CD4-positive, CD25-positive, alpha-beta regulatory T cell (primary cell): ENCODE measurements at places on chromosomes 6 and 20.

GRCh38 chr6:75932067-75932466 is 140.4 kb downstream of the IMPG1 start:
- H3K36me3 ChIP-seq = no peaks in the 10 kb centered on the region
- no peak for DNase-seq
- no peaks in the 10 kb centered on the region for H3K27me3 ChIP-seq

DNA sequence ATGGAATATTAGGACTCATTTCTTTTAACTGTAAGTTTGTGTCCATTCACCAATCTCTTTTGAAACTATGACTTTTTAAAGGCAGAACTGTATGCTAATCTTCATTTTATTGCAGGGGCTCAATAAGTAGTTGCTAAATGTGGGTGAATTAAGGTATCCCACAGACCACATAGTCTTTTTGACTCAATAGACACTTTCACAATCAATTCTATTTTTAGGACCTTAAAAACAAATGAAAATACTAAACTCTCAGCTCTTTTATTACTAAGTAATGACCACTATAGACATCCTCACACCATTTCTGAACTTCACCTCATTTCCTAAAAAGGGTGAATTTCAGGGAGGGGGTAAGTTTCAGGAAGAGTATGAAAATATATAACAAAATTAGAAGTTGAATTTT is 106.8 kb upstream of the BEND6 start:
- DNase-seq = no peak
- no peak overlapping the region for H3K27ac ChIP-seq
- H3K27me3 ChIP-seq = peaks cover 14% of the 10 kb centered on the region
- no peak overlapping the region for H3K4me3 ChIP-seq

- peaks cover 5% of the 10 kb centered on the region for H3K4me1 ChIP-seq
- DNase-seq = no peak
- H3K27me3 ChIP-seq = no peaks in the 10 kb centered on the region
- H3K4me3 ChIP-seq = no peak overlapping the region
- H3K27ac ChIP-seq = no peak overlapping the region
Observed at GRCh38 chr20:49624317-49624716, 56.4 kb upstream of the PTGIS start.

DNA sequence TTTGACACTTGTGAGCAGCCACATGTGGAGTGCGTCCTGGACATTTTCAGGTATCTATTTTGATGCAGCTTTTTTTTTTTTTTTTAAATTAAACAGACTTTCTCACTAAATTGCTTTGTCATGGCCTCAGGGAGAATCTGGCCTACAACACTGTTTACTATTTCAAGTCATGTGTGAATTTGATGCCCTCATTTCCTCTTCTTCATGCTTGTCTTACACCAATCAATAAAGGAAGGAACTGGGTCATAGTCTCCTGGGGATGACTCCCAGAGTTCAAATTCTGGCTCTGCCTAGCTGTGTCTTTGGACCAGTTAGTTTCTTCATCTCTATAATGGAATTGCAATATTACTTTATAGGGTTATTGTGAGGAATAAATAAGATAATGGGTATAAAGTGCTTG is 554.1 kb downstream of the PRKN start:
- H3K36me3 ChIP-seq = no peaks in the 10 kb centered on the region
- no peak overlapping the region for H3K27ac ChIP-seq

DNA sequence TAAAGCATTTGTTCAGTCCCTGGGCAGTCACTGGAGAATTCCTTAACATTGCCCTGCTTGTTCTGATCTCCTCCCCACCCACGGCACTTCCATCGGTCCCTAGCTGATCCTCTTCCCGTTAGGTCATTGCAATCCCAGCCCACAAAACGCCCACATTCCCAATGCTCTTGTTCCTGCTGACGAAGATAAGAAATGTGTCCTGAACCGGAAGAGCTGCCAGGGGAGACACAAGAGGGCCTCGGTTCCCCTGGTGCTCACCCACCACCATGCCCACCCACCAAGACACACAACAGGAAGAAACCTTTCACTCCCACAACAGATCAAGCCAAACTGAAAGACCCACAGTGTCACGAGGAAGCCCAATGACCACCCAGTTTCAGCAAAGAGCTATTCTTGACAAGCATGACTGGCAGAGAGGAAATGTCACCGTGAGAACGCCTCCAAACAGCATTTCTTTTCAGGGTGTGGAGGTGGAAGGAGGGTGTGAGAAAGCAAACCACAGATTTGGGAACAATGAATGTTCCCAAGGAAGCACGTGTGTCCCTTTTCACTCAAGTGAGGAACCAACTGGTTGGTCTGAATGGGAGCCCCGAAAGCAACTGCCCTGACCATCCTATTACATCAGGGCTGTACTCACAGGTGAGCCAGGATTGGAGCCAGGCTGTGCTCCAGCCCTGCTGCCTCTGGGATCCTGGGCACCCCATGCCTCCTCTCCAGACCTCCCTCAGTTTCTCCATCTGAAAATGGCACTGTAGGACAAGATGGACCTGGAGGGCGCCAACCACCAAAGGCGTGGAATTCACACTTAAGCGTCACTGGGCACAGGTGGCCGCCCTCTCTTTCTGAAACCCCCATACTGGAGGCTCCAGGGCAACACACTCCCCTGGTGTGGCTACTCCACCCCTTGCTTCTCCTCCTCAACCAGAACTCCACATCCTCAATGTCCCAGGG is 97.5 kb downstream of the ZMYND8 start:
- no peak overlapping the region for H3K4me3 ChIP-seq
- no peak for DNase-seq
- H3K27ac ChIP-seq = no peak overlapping the region
- peaks cover 57% of the 10 kb centered on the region for H3K36me3 ChIP-seq

DNA sequence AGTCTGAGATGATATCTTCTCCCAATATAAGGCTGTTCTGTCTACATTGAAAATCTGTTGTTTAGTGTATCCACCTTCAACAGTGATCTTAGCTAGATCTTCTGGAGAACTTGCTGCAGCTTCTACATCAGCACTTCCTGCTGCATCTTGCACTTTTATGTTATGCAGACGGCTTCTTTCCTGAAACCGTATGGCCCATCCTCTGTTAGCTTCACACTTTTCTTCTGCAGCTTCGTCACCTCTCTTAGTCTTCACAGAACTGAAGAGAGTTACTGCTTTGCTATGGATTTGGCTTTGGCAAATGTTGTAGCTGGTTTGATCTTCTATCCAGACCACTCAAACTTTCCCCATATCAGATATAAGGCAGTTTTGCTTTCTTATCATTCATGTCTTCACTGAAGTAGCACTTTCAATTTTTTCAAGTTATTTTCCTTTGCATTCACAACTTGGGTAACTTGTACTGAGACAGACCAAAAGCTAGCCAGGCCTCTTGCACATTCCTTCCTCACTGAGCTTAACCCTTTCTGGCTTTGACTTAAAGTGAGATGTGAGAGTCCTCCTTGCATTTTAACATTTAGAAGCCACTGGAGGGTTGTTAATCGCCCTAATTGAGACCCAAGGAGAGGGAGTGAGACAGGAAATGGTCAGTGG is 110.1 kb downstream of the PREP start:
- H3K27ac ChIP-seq = no peak overlapping the region
- no peak for DNase-seq
- peaks cover 13% of the 10 kb centered on the region for H3K36me3 ChIP-seq
- H3K27me3 ChIP-seq = no peaks in the 10 kb centered on the region
- H3K4me1 ChIP-seq = no peaks in the 10 kb centered on the region
- no peak overlapping the region for H3K4me3 ChIP-seq

DNA sequence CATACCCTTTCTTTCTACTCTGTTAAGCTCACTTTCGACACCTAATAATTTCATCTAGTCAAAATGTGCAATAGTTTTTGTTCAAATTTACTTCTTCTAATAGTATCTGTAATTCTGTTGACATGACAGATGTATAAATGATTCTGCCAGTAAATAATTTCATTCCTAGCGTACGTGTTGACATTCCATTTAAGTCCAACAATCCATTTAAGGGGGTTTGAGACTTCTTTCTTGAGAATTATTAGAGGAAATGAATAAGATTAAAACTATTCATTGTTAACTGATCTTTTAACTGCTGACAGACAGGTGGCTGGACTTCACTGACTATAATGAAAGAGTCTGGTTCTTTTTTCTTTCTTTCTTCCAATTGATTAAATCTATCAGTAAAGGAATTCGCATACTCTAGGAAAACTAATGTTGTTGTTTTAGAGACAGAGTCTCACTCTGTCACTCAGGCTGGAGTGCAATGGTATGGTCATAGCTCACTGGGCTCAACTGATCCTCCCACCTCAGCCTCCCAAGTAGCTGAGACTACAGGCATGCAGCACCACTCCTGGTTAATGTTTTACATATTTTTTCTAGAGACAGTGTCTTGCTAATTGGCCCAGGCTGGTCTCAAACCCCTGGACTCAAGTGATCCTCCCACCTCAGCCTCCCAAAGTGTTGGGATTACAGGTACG is 55.9 kb downstream of the MAP3K5 start:
- no peak for DNase-seq
- H3K27me3 ChIP-seq = no peaks in the 10 kb centered on the region
- no peaks in the 10 kb centered on the region for H3K36me3 ChIP-seq
- H3K27ac ChIP-seq = no peak overlapping the region
- H3K4me1 ChIP-seq = peaks cover 12% of the 10 kb centered on the region

- H3K27ac ChIP-seq = no peak overlapping the region
- H3K27me3 ChIP-seq = no peaks in the 10 kb centered on the region
- no peak for DNase-seq
- H3K36me3 ChIP-seq = no peaks in the 10 kb centered on the region
- no peak overlapping the region for H3K4me3 ChIP-seq
- H3K4me1 ChIP-seq = no peaks in the 10 kb centered on the region
Observed at GRCh38 chr6:1834646-1835516, 225.2 kb downstream of the FOXC1 start.

DNA sequence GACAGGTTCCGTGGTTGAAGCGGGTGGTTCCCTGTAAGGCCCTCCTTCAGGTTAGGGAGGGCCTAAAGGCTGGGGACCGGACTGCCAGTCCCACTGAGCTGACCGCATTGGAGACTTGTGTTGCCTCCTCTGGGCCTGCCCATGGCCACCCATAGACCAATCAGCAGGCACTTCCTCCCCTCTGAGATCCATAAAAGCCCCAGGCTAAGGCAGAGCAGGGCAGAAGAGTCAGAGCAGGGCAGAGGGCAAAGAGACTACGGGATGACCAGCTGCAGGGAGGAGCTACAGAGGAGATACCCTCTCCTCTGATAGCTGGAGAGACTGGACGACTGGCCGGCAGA is 537.4 kb downstream of the TENT5A start:
- DNase-seq = no peak
- H3K4me3 ChIP-seq = no peak overlapping the region
- no peaks in the 10 kb centered on the region for H3K4me1 ChIP-seq

GRCh38 chr20:2619961-2620595 is 32.4 kb upstream of the NOP56 start:
- H3K4me3 ChIP-seq = no peak overlapping the region
- no peak overlapping the region for H3K27ac ChIP-seq
- no peaks in the 10 kb centered on the region for H3K4me1 ChIP-seq
- H3K36me3 ChIP-seq = no peaks in the 10 kb centered on the region

DNA sequence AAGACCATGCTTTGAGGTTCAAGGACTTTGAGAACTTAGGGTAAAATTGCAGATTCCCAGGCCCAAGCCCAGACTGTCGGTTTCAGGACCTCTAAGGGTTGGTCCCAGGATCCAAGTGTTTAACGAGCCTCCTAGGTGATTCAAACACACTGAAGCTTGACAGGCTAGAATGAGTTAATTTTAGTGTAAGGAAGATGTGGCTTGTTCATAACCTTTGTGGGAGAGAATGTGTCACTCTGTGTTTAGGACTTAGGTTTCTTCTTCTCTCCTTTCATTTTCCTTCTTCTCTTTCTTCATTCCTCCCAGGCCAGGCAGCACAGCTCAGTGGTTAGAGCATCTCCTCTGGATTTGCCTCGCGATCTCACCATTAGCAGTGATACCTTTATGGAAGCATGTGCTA is 104.8 kb upstream of the KCNG1 start:
- H3K4me3 ChIP-seq = no peak overlapping the region
- no peak for DNase-seq
- H3K27ac ChIP-seq = no peak overlapping the region
- H3K36me3 ChIP-seq = no peaks in the 10 kb centered on the region
- no peaks in the 10 kb centered on the region for H3K4me1 ChIP-seq
- H3K27me3 ChIP-seq = no peaks in the 10 kb centered on the region

DNA sequence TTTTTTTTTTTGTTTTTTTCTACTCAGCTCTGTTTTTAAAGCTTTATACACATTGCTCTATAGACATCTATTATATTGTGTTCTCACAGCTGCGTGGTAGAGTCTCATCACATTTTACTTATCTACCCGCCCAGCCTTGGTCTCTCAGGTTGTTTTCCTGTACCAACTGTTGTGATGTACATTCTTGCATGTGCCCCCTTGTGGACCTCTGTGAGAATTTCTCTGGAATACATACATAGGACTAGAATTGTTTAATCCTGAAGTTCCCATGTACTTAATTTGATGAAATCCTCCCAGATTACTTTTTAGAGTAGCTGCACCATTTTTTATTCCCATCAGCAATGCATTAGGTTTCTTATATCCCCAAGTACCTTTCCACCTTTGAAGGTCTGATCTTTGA is 40.4 kb upstream of the TINAG start:
- no peaks in the 10 kb centered on the region for H3K4me1 ChIP-seq
- H3K4me3 ChIP-seq = no peak overlapping the region
- H3K27me3 ChIP-seq = no peaks in the 10 kb centered on the region
- DNase-seq = no peak

DNA sequence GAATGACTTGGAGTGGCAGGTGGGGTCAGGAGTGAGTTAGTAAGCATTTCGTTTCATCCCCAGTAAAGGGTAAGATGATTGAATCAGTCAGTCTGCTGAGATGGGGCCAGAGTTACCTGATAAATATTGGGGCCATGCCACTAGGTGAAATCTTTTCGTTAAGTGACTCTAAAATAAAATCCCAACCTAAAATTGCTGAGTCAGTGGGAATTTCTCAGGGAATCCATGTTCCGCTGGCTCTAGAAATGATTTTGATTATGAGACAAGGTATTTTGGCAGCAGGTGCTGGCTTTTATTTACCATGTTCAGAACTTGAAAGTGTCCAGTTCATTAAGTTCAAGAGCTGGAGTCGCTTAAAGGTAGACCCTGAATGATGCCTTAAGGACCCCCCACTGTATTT is 125.4 kb downstream of the GMPR start:
- H3K4me3 ChIP-seq = no peak overlapping the region
- no peaks in the 10 kb centered on the region for H3K4me1 ChIP-seq
- DNase-seq = no peak
- peaks cover 4% of the 10 kb centered on the region for H3K36me3 ChIP-seq
- no peak overlapping the region for H3K27ac ChIP-seq
- H3K27me3 ChIP-seq = no peaks in the 10 kb centered on the region

DNA sequence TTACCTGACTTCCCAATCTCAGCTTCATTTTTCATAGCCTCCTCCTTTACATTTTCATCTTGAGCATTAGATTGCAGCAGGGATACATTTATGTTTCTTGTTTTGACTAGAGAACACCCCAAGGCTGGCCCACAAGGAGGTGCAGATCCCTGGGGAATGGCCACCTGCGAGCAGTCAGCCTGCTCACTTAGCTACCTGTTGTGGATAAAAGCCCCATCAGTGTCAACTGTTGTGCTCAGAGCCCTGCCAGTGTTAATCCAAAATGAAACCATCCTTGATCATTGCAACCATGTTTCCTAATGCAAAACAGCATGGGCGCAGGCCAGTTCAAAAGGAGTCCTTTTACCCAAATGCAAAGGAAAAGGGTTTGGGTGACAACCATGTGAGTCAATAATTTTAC is 50.8 kb downstream of the CNR1 start:
- H3K36me3 ChIP-seq = no peaks in the 10 kb centered on the region
- H3K4me3 ChIP-seq = no peak overlapping the region
- no peaks in the 10 kb centered on the region for H3K27me3 ChIP-seq
